Stimulated activated CD4-positive, alpha-beta T cell treated with anti-CD3 and anti-CD28 coated beads, Interleukin-1b, Interleukin-23, amount 100 ng/mL, for 24 hours (primary cell): ENCODE measurements at places on chromosomes 11 and 22.

DNA sequence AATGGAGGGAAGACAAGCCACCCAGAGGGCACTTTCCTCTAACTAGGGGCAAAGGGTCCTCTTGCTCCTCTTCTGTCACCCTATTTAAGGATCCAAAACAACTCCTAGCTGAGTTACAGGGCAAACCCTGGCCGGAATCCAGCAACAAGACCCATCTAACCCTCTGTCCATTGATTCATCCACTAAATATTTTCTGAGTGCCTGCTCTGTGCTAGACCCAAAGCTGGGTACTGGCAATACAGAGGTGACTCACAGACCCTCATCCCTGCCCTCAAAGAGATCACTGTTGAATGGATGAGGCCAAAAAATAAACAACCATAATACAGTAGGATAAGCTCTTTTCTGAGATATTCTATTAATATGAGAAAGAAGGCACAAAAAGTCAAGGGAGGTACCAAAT, 4.3 kb upstream of the GALNT18 start:
- no peak for DNase-seq

DNA sequence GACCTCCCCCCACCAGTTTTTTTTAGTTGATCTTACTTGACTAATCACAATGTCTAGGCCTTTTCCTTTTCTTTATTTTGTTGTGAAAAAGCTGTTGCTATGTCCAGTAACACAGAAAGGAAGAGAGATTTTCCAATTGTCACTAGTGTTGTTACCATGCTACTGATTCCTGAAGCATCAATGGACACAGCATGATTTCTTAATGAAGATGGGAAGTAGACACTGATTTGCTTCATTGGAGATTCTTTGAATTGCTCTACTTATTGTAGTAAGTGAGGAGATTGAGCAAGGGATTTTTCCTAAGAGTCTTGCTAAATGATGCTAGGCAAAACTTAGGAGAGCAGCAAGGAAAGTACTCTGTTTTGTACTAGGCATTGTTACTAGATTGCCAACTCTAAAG, 4.6 kb downstream of the AASDHPPT start:
- no peak for DNase-seq

DNA sequence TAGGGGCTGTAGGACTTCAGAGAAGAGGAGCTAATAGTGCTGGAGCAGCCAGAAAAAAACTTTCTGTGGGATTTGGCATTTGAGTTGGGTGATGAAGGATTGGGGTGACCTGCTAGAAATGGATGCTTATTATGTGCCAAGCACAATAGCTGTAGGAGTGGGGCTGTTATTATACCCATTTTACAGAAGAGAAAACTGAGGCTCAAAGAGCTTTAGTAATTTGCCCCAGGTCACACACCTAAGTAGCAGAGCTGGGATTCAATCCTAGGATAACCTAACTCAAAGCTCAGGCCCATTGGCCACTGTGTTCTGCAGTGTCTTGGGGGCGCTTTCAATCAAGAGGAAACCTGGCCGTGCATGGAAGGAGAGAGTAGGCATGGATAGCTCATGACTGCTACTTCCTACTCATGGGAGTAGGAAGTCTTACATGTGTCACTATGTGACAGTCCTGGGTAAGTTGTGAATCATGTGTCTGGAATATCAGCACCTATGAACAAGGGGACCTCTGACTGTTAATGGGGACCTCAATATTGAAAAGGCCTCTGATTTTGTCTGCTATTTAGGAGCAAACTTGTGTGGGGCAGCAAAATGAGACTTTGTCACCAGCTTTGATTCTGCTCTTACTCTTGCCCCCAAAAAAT, 6.1 kb upstream of the ELF5 start:
- DNase-seq: no peak

GRCh38 chr11:120871924-120872323, 152.0 kb upstream of the TBCEL start:
- no peak for DNase-seq

DNA sequence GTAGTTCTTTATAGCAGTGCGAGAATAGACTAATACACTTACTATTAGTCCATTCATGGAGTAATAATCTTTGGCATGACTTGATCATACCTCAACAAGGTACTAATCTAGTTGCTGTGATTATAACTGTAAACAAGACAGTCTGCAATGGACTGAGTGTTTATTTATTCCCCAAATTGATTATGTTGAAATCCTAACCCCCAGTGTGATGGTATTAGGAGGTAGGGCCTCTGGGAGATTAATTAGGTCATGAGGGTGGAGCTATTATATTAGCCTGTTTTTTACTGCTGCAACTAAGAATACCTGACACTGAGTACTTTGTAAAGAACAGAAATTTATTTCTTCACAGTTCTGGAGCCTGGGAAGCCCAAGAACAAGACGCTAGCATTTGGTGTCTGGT, 30.9 kb upstream of the CSNK2A3 start:
- DNase-seq: no peak

DNA sequence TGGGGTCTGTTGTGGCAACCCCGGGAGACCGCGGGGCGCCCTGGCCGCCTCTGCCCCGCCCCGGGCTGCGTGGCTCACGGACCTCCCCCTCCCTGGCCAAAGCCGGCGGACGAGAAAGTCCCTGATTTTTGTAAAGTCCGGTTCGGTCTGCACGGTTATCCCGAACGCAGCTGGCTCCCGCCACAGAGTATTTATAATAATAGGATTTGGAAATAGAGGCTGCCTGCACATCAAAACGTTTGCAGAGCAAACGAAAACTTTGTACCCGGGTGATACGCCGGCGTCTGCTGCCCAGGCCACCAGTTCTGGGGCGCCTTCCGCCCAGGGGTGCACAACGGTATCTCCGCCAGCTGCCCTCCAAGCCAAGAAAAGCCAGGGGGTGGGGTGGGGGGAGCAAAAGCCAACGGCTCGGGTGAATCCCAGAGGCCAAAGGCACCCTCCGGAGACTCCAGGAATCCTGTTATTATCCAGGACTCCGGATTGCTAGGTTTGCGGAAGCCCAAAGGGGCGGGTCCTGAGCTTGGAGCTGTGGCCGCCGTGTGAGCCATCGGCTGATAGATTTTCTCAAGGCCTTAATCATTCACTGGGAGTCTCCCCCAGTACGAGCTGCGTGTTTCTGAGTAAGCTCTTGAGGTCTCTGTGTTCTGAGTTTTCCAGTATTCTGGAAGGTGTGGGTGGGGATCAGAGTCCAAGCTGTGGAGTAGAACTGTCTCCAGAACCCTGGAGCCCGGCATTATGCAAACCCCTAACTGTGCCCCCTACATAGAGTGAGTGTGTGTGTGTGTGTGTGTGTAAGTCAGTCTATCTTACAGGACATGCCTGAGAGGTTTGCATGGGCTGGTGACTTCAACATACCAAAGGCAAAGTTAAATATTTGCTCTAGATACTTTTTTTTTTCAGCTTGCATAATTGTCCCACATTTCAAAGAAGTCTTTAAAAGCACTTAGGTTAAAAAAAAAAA, 673 bp upstream of the SHANK2 start:
- DNase-seq: no peak

DNA sequence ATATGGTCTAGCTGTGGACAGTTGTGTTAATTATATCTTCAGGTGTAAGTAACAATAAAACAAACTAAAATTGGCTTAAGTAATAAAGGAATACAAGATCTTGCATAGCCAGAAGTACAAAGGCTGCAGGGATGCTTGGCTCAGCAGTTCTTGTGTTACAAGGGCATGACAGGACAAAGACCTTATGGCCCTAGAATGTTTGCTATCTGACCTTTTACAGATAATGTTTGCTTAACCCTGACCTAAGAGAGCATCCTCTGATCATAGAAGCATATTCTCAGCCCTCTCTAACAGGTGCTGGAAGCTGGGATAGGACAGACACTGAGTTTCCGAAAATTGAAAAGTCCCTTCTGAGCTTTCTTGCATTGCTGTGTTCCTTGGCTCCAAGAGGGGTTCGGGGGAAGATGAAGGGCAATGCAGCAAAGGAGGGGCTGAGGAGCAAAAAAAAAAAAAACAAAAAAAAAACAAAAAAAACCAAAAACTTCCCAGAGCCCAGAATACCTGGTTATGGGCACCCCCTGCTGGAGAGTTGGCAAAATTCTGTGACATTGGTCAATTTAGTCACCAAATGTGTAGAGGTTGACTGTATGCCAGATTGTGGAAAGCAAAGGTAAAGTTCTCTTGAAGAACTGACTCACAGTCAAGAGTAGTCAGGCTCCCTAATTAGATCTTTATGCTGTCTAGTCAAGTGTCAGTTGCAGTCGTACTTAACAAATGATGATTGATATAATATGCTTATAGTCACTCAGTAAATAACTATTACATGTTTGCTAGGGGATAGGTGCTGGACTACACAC, 10.4 kb upstream of the HIKESHI start:
- DNase-seq: no peak

GRCh38 chr11:8059571-8060011, 21.4 kb upstream of the TUB start:
- no peak for DNase-seq

GRCh38 chr22:42925598-42925997, 68.5 kb upstream of the ARFGAP3 start:
- no peak for DNase-seq
